ENCODE measurements at places on chromosomes 7 and 10.

DNA sequence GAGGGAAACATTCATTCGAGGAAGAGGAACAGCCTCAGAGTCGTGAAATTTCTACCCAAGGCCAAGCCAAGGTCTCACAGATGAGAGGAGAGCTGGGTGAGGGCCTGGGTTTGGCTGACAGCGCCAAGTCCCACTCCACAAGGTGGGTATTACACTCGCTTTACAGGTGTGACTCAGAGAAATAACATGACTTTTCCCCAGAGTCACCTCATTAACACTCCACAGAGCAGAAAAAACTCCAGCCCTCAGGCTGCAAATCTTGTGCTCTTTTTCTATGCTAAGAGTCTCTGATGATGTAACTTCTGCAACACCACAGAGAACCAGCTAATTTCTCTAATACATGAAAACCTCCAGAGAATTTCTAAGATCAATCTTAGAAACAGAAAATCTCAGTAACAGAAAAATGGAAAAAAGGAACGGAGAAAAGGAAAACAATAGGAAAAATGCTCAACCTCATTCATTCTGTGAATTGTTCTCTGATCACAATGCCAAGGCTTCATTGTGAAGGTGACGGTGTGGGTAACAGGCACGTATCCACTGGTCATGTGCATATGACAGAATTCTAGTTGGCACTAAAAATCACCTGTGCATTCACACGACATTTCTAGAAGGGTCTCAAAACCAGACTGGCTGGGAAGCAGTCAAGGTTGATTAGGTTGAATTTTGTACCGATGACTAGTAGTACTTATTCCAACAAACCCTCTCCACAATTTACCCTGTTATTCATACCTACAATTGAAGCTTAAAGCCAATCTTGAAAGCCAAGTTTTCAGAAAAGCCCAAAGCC lies 20.3 kb downstream of the YWHAG start:
- DNase-seq: no peak

GRCh38 chr10:127830414-127830813 lies 62.3 kb downstream of the CLRN3 start:
- DNase-seq: no peak

DNA sequence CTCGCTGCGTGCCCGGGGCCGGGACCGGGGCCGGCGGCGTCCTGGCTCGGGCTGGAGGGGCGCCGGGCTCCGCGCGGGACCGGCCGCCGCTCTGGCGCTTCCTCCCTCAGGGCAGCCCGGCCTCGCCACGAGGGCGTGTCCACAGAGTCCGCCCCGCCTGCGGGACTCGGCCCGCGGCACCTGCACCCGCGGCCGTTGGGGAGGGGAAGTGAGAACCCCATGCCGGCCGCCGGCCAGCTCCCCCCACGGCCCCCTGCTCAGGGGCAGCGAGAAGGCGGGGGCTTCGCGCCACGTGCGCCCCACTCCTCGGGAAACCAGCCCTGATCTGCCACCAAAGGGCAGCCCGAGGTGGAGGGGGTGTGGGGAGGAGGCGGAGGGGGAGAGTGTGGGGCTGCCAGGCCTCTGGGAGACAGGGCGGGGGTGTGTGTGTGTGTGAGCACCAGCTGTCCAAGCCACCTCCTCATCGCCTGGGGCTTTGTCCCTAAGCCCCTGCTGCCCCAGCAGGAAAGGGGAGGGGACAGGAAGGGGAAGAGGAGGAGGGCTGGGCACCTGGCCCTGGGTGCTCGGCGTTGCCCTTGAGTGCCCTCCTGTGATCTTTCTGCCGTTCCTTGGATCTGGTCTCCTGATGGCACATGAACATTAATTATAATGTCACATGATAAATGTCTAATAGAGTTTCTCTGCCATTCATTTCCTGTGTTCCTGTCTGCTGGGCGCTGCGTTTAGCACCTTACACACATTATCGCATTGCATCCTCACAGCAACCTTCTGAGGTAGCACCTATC lies at the start of gene PIK3AP1:
Gene PIK3AP1, minus strand, starts transcription at position 93 of the 785 bp plus-strand sequence. CDS start 120 bp downstream, outside the sequence.
- DNase-seq: peak; percentile 51

DNA sequence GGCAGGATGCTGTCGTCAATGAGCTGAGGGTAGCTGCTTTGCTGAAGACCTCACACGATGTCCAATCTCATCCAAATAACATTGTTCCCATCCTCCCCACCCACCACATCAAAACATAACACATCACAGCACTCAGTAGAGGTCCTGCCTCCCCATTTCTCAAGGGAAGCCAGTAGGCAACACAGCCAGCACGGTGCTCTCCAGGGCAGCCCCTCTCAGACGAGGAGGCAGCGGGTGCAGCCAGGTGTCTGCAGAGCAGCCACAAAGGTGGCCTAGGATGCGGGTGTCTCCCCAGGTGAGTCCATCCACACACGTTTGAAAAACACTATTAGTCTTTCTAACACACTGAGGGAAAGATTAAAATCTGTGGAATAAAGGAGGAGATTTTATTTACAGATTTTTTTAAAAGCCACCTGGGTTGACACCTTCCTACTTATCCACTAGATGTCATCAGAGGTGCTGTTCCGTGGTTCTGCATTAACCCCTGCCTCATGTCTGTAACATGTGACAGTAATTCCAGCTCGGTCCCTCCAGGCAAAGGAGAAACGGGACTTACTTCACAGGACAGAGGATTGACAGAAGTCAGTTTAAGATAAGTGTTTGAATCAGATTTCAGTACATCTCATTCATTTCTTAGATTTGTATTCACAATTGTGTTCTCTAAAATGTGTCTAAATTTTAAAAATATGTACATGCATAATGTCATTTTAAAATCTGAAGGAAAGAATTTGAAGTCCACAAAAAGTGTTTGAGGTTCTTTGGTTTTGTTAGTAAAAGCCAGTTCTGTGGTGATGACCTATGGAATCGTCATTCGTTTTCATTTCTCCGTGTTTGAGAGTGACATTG lies 68.0 kb downstream of the LANCL2 start:
- DNase-seq: peak; percentile 46

DNA sequence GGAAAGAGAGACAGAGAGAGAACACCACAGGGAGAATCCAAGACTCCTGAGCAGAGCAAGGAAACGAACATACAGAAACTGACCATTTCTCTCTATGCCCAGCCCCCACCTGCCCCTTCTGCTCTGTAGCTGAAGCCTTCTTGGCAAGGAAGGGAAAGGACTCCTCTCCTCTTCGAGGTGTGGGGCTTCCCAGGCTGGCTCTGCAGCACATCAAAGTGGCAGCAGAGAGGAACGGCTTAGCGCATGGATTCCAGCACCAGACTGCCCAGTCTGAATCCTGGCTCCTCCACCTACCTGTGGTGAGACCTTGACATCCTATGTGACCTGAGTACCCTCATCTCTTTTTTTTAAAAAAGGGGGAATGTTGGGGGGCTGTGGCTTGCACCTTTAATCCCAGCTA lies 69.4 kb downstream of the SH3PXD2A start:
- no peak for DNase-seq

- DNase-seq: no peak
Observed at GRCh38 chr7:139118234-139118804, 8.8 kb upstream of the ZC3HAV1 start.

GRCh38 chr7:69169386-69169785 lies 428.9 kb upstream of the AUTS2 start:
- no peak for DNase-seq

DNA sequence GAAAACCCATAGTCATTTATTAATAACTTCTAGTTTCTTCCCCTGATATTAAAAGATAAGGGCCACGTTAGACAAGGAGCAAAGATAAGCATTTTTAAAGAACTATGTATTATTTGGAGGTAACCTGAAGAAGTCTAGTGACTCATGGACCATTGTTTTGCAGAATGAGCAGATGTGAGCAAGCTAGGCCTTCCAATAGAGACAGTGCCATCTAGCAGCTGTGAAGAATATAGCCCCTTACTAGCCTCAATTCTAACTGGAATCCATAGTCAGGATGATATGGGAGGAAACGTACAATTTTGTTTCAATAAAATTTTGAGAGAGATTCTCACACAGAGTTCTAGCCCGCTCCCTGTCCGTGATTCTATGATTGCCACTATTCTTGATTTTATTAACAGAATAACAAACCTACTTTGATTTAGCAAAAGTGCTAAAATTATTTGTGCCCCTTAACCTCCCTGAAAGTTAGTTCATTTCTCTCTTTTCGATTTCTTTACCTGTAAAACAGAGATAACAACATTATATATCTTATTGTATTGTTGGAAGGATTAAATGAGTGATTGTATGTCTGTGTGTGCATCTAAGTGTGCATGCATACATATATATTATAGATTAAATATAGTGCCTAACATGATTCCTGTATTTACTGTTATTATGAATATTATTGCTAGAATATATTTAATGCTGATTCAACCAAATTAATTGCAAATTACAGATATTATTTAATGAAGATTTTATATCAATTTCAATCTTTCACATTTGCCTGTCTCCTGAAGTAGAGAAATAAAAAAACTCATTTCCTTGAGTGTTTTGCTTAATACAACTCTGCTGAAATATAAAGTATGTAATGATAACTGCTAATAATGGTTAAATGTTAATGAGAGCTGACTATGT lies 22.7 kb downstream of the FAM237B start:
- DNase-seq: peak; percentile 34

Measured in NCI-H748 treated with DMSO at 0.1 percent for 48 hours (cell line).